ENCODE measurements at places on chromosomes 11 and 22. TPM values are rescaled to one million over a fixed set of nuclear protein-coding genes. Genes with fewer than 3 reads are reported as not detected.

The DGCR6 gene
- total RNA-seq = 7.9 TPM

The HTR3A gene
- 0.26 TPM for total RNA-seq

The TSGA10IP gene
- total RNA-seq = not detected

- peak; percentile 10 for DNase-seq
These were observed 19.7 kb upstream of the CDC42EP2 start for GRCh38 chr11:65295001-65295400.

- no peak for DNase-seq
These were observed 76.7 kb downstream of the PISD start for GRCh38 chr22:31585161-31585859.

DNA sequence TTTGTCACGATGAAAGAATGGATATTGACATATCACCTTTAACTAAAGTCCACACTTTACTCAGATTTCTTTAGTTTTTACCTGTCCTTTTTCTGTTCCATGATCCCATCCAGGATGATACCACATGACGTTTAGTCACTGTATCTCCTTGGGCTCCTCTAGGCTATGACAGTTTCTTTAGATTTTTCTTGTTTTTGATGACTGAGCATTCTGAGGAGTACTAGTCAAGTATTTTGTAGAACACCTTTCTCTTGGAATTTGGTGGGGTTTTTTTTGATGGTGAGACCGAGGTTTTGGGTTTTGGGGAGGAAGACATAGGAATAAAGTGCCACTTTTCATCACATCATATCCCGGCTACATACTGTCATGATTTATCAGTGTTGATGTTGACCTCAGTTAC lies 4.0 kb downstream of the LDHAL6A start:
- DNase-seq = no peak

- no peak for DNase-seq
These were observed 780.9 kb downstream of the BRD1 start for GRCh38 chr22:49046546-49047361.

GRCh38 chr11:70304208-70304603 lies 33.7 kb downstream of the PPFIA1 start:
- DNase-seq = no peak

GRCh38 chr11:124745835-124746620 lies 6.0 kb downstream of the VSIG2 start:
- no peak for DNase-seq

DNA sequence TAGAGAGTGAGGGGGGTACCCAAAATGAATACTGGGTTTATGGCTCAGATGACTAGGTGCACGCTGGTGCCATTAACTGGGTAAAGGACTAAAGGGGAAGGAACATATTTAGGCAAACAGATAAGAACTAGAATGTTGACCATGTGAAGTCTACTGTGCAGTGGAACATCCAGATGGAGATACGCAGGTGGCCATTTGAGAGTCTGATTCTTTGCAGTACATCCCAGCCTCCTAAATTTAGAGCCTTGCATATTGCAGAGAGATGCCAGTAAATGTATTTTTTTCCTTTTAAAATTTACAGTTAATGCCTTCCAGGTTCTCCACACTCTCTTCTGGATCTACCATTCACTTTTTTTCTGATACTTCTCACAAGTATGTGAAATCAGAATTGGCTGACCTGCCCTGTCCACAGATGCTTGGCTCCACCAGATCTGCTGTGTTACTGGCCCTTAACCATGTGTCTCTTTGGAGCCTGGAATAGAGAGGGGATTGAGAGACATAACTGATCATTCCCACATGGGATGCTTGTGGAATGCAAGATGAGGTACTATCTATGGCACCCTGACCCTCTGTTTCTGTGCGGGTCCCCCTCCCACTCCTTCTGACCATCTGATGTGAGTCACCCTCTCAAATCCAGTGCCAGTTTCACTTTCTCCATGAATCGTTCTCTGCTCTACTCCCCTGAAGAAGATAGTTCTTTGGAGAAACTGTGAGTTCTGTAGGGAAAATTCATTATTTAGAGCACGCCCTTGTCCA lies 77.0 kb upstream of the NCAM1 start:
- no peak for DNase-seq

DNA sequence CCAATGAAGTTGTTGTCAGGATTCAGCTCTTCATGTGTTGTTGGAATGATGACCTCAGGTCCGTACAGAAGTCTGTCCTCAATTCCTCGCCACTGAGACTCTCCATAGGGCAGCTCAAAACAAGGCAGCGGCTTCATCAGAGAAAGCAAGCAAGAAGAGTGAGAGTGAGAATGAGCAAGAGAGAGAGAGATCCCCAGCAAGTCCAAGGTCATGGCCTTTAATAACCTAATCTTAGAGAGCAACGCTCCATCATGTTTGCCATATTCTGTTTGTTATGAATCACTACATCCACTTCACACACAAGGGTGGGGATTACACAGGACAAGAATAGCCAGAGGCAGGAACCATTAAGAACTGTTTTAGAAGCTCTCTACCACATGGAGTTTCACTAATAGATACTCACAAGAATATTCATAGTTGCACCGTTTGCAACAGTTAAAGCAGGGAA lies 23.3 kb upstream of the MMP7 start:
- peak; percentile 92 for DNase-seq

DNA sequence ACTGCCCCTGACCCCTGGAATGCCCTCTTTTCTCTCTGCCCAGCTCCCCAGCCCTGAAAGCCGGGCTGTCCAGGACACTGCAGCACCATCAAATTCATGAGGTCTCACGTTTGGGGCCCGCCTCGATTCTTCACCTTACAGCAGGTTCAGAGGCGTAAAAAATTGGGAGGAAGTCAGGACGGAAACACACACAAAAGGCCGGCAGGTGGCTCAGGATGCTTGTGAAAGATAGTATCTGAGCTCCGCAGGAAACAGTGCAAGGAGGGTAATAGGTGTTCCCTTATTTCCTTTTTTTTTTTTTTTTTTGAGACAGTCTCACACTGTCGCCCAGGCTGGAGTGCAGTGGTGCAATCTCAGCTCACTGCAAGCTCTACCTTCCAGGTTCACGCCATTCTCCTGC lies 4.1 kb downstream of the RFPL2 start:
- DNase-seq = no peak

DNA sequence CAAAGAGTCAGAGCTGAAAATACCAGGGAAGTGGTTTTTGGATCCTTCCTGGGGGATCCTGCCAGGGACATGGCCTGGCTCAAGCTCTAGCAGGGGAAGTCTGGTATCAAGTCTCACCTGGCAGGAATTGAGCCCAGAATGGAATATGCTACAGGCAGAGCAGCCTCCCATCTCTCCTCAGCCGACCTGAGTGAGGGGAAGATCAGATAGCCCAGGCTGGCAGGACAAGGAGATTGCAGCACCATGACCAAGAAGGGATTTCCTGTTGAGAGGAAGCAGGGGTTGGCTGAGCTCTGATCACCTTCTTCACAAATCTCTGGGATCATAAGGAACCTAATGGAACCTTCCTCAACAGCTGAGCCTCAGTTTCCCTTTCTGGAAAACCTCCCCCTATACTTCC lies 13.0 kb downstream of the OAF start:
- DNase-seq = no peak

GRCh38 chr22:38947321-38948140 lies 9.9 kb upstream of the APOBEC3A start:
- no peak for DNase-seq

DNA sequence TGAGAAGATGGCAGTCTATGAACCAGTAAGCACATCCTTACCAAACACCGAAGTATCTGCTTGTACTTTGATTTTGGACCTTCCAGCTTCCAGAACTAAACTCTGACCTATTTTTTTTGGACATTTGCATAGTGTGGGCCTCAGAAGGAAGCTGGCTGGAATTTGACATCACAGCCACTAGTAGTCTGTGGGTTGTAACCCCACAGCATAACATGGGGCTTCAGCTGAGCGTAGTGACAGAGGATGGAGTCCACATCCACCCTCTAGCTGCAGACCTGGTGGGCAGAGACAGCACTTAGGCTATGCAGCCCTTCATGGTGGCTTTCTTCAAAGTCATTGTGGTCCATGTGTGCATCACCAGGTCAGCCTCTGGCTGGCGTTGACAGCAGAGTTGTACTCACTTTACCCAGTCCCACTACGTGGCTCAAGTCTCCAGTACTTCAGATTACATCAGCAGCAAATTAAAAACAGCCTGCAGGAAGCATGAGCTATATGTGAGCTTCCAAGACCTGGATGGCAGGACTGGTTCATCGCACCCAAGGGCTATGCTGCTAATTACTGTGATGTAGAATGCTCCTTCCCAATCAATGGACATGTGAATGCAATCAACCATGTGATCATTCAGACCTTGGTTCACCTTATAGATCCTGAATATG lies 58.6 kb upstream of the VPREB1 start:
- no peak for DNase-seq

DNA sequence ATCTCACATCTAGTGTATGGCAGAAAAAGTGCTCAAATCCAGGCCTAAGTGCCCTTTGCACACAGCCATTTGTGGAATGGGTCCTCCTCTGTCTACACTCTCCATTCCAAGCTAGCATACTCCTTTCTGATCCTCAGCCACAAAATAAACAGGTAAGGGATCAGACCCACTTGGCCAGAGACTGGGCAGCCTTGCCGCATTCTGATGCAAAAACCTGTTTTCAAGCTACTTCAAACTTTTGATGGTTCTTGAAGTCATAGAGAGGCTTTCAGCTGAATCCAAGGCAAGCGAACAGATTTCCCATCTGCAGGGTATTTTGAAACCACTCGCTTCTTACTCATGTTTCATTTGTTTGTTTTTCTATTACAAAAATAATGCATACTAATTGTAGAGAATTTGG lies 136.6 kb upstream of the NAV2 start:
- no peak for DNase-seq

DNA sequence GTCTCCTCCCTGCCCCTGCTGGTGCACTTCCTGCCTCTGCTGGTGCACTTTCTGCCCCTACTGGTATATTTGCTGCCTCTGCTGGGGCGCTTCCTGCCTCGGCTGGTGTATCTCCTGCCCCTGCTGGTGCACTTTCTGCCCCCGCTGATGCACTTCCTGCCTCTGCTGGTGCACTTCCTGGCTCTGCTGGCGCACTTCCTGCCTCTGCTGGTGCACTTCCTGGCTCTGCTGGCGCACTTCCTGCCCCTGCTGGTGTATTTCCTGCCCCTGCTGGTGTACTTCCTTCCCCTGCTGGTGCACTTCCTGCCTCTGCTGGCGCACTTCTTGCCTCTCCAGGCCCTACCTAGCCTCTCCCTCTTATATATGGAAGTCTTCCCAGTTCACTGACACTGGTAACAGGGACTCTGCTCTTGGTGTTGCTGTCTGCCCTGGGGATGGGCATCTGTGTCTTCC lies 10.1 kb downstream of the MTFP1 start:
- DNase-seq = no peak

Measured in bronchial epithelial cell (primary cell).